GM03348 (cell line): ENCODE measurements at places on chromosomes 6 and 20.

- peak; percentile 17 for DNase-seq
These were observed 191.3 kb downstream of the EPM2A start for GRCh38 chr6:145544041-145544440.

GRCh38 chr20:19677336-19677735 is 80.7 kb upstream of the RIN2 start:
- DNase-seq = no peak

GRCh38 chr20:39048000-39048696 is 86.0 kb downstream of the DHX35 start:
- peak; percentile 92 for DNase-seq

- DNase-seq = no peak
These were observed 97.3 kb upstream of the MAFB start for GRCh38 chr20:40786336-40786735.

- no peak for DNase-seq
These were observed 82.9 kb downstream of the RPP40 start for GRCh38 chr6:4920914-4921410.

DNA sequence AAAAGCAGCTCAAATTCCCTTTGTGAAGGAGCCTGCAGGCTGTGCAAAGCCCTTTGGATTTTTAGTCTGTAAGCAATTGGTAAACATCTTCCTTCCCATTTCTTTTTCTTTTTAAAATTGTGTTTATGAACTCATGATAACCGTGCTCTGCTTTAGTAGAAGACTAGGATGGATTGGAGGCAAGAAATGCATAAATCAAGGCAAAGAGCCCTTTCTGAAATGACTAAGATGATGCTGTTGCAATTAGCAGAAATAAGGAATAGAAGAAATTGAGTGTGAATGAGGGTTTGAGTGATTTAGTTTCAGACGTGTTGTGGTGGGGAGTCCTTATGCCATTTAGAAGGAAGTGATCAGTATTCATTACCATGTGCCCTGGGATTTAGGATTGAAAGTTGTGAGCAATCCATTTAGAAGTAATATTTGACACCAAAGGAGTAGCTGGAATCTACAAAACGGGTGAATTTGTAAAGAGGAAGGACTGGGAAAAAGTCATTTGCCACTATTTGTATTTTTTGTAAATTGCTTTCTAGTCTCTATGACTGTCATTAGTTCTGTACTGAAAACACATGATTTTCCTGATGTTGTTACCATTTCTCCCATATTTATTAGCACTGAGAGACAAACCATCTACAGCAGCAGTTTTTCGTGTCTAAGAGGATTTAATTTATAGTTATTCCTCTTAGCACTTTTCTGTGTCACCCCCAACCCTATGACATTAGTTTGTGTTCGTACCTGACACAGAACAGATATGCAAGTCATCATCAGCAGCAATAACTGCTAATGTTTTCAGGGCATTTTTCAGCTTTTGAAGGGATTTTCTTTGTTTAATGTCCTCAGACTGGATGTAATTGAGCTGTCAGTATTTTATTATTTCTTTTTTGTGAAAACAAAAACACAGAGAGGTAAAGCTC is 265.0 kb downstream of the UTRN start:
- no peak for DNase-seq

DNA sequence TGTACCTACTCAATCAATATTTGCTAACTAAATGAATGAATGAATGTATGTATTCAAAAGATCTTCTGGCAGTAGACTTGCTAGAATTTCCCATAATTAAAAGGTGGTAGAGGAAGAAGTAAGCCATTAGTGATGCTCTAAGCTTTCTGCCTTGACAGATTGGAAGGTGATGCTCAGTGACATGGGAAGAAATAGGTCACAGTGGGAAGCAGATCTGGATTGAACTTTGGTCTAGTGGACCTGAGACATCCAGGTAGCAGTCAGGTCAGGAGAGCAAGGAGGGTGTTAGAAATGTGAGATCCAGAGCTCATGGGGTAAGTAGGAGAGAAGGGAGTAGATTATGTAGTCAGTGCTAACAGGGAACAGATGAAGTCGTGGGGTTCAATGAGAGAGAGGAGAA is 106.4 kb downstream of the SNX5 start:
- no peak for DNase-seq

DNA sequence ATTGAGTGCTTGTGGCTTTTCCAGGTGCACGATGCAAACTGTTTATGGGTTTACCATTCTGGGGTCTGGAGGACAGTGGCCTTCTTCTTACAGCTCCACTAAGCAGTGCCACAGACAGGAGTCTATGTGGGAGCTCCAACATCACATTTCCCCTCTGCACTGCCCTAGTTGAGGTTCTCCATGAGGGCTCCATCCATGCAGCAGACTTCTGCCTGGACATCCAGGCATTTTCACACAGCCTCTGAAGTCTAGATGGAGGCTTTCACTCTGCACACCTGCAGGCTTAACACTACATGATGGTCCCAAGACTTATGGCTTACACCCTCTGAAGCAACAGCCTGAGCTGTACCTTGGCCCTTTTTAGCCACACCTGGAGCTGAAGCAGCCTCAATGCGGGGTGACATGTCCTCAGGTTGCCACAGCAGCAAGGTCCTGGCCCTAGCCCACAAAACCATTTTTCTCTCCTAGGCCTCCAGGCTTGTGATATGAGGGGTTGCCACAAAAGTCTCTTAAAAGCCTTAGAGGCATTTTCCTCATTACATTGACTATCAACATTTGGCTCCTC is 552.2 kb downstream of the TFAP2A start:
- DNase-seq = no peak

- no peak for DNase-seq
These were observed 104.8 kb downstream of the TASP1 start for GRCh38 chr20:13533946-13534345.

DNA sequence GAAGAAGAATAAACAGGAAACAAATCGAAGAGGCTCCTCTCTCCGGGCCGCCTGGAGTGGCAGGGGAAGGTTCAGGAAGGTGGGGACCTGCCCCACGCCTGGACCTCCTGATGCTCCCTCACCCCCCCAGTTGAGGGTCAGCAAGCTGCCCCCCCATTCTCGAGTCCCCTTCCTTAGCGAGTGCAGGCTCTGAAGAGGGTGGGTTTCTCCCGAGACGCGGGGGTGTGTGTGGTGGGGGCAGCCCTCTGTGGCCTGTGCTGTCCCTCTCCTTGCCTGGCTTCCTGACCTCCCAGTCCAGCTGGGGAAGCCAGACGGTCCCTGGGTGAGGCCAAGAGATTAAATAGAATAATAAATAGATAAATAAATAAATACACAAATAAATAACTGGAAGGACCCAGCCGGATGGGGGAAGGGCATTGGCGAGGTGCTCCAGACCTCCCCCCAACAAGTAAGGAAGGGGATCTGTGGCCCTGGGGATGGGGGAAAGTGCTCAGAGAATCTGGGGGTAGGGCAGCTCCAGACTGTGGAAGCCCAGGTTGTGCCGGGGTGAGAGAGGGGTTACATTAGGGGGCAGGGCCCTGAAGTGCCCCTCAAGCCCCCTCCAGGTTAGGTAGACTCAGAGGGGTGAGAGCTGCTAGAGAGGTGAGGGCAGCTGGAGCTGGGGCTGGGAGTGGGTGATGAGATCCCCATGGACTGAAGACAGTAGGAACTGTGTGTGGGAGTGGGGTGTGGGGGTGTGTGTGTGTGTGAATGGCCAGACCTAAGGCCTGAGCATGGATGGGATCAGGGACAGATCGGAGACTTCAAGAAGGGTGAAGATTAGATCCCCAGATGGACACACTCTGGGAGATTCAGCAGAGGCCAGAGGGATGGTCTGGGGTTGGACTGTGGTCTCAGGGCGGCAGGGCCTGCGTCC is 9.5 kb upstream of the SRXN1 start:
- no peak for DNase-seq

- no peak for DNase-seq
These were observed 48.8 kb downstream of the TRDN start for GRCh38 chr6:123587838-123588545.

DNA sequence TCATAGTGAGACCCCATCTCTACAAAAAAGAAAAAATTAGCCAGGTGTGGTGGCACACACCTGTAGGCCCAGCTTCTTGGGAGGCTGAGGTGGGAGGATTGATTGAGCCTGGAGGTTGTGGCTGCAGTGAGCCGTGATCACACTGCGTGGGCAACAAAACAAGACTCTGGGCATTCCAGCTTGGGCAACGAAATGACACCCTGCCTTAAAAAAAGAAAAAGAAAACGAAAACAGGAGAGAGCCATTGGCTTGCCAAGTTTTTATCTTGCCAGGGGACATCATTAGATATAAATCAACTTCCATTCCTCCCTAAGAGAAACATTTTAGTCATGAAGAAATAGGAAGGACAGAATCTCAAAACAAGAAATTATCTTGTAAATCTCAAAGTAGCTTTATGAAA is 109.5 kb downstream of the MAP3K7 start:
- no peak for DNase-seq

DNA sequence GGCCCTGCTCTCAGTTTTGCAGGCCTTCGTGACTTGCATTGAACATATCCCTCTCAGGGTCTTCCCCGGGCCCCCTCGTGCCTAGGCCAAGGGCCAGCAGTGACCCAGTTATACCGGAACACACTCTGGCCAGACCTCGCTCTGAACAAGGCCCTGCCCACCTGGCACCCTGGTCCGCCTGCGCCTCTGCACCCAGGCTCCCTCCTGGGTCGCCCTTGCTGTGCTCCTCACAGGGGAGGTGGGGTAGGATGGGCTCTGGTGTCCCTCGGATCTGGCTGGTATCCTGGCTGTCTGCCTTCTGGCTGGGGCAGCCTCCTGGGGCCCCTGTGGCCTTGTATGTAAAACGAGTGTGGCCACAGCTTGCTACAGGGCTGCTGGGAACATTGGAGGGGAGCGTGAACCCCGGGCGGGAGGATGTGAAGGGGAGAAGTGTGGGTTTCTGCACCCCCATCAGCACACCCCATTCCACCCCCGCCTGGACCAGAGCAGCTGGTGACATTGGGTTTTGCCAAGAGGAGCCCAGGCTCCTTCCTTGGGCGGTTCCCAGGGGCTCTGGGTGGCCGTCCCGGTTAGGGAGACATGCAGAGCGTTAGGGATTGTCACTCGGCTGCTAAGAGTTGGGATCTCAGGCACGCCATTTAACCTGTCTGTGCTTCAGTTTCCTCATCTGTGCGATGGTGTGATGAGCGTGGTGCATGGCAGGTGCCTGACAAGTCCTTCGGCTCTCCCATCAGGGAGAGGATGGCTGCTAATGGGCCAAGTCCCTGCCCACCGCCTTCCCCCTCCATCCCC is 17.5 kb downstream of the SRC start:
- no peak for DNase-seq

GRCh38 chr6:39432330-39433025 is 110.0 kb upstream of the KCNK16 start:
- DNase-seq = peak; percentile 83

- DNase-seq = peak; percentile 30
These were observed 507.3 kb upstream of the CITED2 start for GRCh38 chr6:139881728-139882211.

DNA sequence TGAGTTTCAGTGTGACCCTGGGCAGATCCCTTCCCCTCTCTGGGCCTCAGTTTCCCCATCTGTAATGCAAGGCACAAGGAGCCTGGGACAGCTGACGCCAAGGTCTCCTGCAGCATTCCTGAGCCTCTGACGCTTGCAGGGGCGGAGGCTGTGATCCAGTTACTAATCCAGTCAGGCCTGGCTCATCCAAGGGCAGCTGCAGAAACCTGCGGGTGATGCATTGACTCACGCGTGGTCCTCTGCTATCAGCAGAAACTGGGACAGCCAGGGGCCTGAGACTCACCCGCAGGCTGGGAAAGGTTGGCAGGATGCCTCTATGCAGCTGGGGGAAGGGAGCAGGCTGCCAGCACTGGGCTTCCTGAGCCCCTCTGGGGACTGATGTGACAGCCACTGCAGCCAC is 65.0 kb upstream of the SIRPA start:
- DNase-seq = peak; percentile 91

DNA sequence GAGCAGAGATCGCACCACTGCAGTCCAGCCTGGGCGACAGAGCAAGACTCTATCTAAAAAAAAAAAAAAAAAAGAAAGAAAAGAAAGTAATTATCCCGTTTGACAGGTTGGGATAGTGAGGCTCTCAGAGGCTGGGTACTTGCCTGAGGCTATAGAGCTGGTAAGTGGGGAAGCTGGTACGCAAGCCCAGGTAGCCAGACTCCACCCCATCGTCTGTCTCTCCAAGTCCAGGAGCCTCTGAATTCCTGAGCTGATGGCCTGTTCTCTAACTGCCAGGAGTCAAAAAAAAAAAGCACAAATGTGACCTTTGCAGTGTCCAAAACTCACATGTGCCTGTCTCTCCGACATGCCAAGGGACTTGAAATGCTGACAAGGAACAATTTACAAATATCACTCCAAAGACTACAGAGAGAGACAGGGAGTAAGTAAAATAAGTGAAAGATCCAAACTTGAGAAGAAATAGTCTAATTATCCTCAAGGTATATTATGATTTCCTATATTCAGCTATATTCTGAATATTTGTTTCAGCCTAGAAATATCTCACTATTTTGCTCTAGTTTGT is 109.1 kb upstream of the SCAF8 start:
- DNase-seq = no peak

- DNase-seq = no peak
These were observed 33.3 kb upstream of the SLC22A16 start for GRCh38 chr6:110509617-110510241.

- no peak for DNase-seq
These were observed 356.3 kb downstream of the HTR1B start for GRCh38 chr6:77106992-77107391.

DNA sequence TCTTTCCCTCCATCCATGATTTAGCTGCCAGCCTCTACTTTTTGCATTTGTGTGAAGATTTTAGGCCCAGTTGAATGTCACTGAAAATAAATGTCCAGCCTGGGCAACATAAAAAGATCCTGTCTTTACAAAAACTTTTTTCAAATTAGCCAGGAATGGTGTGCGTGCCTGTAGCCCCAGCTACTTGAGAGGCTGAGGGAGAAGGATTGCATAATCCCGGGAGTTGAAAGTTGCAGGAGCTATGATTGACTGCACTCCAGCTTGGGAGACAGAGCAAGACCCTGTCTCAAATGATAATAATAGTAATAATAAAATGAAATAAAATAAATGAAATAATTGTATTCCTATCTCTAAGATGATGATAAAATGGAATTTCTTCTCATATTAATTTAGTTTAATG is 5.0 kb upstream of the GFOD1 start:
- no peak for DNase-seq

GRCh38 chr6:135972586-135972985 is 121.1 kb downstream of the PDE7B start:
- DNase-seq = no peak

DNA sequence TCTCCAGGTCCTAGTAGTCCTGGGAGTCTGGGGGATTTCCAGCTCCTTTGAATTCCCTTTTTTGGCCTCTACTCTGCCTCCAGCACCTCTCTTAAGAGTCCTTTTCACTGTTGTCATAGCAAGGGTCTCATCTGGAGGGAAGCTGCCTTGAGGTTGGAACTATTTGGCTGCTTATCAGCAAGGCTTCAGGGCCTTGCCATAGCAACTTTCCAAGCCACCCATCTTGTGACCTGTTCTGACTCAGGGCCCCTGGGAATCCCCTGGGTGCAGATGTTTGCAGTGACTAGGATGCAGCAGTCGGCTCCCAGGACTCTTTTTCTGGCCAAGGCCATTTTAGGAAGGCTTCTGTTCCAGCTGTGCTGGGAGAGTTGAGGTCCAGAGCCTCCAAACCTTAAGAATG is 12.4 kb downstream of the PKIG start:
- peak; percentile 41 for DNase-seq

- no peak for DNase-seq
These were observed 251.6 kb upstream of the SOX4 start for GRCh38 chr6:21341910-21342309.
